A549 treated with RU486 at 1 μM for 4 hours (cell line): ENCODE measurements at places on chromosomes 16 and 17. TPM values are rescaled to one million over a fixed set of nuclear protein-coding genes. Genes with fewer than 3 reads are reported as not detected.

Gene FASN
- 91.1 to 136 TPM (median 131 TPM) in 5 replicates for total RNA-seq

Gene DUSP3
- 57.5 to 61.7 TPM (median 61.0 TPM) in 5 replicates for total RNA-seq

Gene NPIPA3
- 0.91 to 2.0 TPM (median 1.4 TPM) in 5 replicates for total RNA-seq

Gene ATP6V0D1
- total RNA-seq: 96.3 to 122 TPM (median 110 TPM) in 5 replicates

Gene ITPRIPL2
- 9.0 to 18.4 TPM (median 14.6 TPM) in 5 replicates for total RNA-seq

Gene CALB2
- 6.7 to 9.8 TPM (median 7.3 TPM) in 5 replicates for total RNA-seq

Gene FOXN1
- total RNA-seq: not detected in 5 replicates

Gene GRAP
- total RNA-seq: 0.09 to 0.28 TPM (median 0.22 TPM) in 5 replicates

Gene PLA2G15
- total RNA-seq: 10.9 to 16.2 TPM (median 13.8 TPM) in 5 replicates

Gene VMO1
- total RNA-seq: 0.35 to 1.5 TPM (median 1.1 TPM) in 5 replicates

Gene IL17C
- total RNA-seq: not detected in 5 replicates

Gene PIPOX
- 0.19 to 0.35 TPM (median 0.24 TPM) in 4 of 5 replicates, not detected in the other for total RNA-seq

Gene TIMM22
- 25.2 to 31.1 TPM (median 27.8 TPM) in 5 replicates for total RNA-seq

Gene DPEP3
- not detected in 5 replicates for total RNA-seq

Gene GJC1
- 31.8 to 39.3 TPM (median 36.7 TPM) in 5 replicates for total RNA-seq

Gene DHX58
- 0.31 to 0.62 TPM (median 0.50 TPM) in 5 replicates for total RNA-seq

Gene ADAD2
- total RNA-seq: not detected in 5 replicates

Gene PSMD3
- 149 to 180 TPM (median 173 TPM) in 5 replicates for total RNA-seq

Gene MPO
- total RNA-seq: not detected in 5 replicates

Gene TNS4
- 97.4 to 131 TPM (median 101 TPM) in 5 replicates for total RNA-seq

Gene AATK
- total RNA-seq: 0.34 to 0.81 TPM (median 0.54 TPM) in 5 replicates

Gene RHOT2
- total RNA-seq: 59.7 to 96.5 TPM (median 84.1 TPM) in 5 replicates

Gene OR2C1
- not detected in 5 replicates for total RNA-seq

Gene NHERF1
- 31.7 to 46.3 TPM (median 44.9 TPM) in 5 replicates for total RNA-seq

Gene KRT28
- not detected in 5 replicates for total RNA-seq

Gene PNMT
- not detected in 5 replicates for total RNA-seq

Gene MEOX1
- total RNA-seq: not detected in 5 replicates

Gene ZFP3
- 0.71 to 0.99 TPM (median 0.95 TPM) in 5 replicates for total RNA-seq

Gene NPIPA2
- 0.97 to 2.0 TPM (median 1.4 TPM) in 5 replicates for total RNA-seq

Gene REXO5
- total RNA-seq: 3.7 to 4.4 TPM (median 3.9 TPM) in 5 replicates

Gene CIBAR2
- 0.10 TPM in 1 of 5 replicates, not detected in the others for total RNA-seq

Gene KRT39
- total RNA-seq: not detected in 5 replicates

Gene BRIP1
- total RNA-seq: 1.8 to 4.6 TPM (median 4.3 TPM) in 5 replicates

Gene BTBD17
- total RNA-seq: not detected in 5 replicates

Gene MYL11
- total RNA-seq: 0.69 to 1.1 TPM in 2 of 5 replicates, not detected in the others

Gene HOXB6
- 4.0 to 6.9 TPM (median 5.4 TPM) in 5 replicates for total RNA-seq

Gene SLC4A1
- total RNA-seq: not detected in 5 replicates

Gene ORC6
- total RNA-seq: 44.7 to 53.3 TPM (median 46.6 TPM) in 5 replicates

Gene FAM222B
- 19.0 to 23.3 TPM (median 21.9 TPM) in 5 replicates for total RNA-seq

Gene KRT27
- total RNA-seq: not detected in 5 replicates

Gene LGALS9B
- not detected in 5 replicates for total RNA-seq

Gene ZDHHC1
- 5.3 to 7.6 TPM (median 6.5 TPM) in 5 replicates for total RNA-seq

Gene MRPS23
- total RNA-seq: 151 to 218 TPM (median 160 TPM) in 5 replicates

Gene PYY
- 0.17 TPM in 1 of 5 replicates, not detected in the others for total RNA-seq

Gene TBX2
- total RNA-seq: 5.9 to 10.1 TPM (median 9.2 TPM) in 5 replicates

Gene B4GALNT2
- total RNA-seq: 0.36 to 0.59 TPM (median 0.43 TPM) in 5 replicates

Gene GDPD1
- 0.47 to 1.0 TPM (median 0.83 TPM) in 5 replicates for total RNA-seq

Gene CUEDC1
- 41.9 to 56.1 TPM (median 52.0 TPM) in 5 replicates for total RNA-seq

Gene JPH3
- 1.4 to 2.6 TPM (median 2.1 TPM) in 5 replicates for total RNA-seq

Gene ARHGAP27
- total RNA-seq: 11.7 to 16.3 TPM (median 15.3 TPM) in 5 replicates

Gene INCA1
- 1.4 to 3.1 TPM (median 1.6 TPM) in 5 replicates for total RNA-seq
